Thoracic aorta (tissue), 2 donors: ENCODE measurements at places on chromosomes 5 and 9. TPM values are rescaled to one million over a fixed set of nuclear protein-coding genes. Genes with fewer than 3 reads are reported as not detected.

Gene EIF4E1B
- not detected for total RNA-seq

- no peak overlapping the region for H3K27ac ChIP-seq
- no peaks in the 10 kb centered on the region for H3K36me3 ChIP-seq
- DNase-seq: no peak
- H3K4me3 ChIP-seq: no peak overlapping the region
- peaks cover 14% of the 10 kb centered on the region for H3K4me1 ChIP-seq
Measured at GRCh38 chr9:126479515-126479914, 134.2 kb upstream of the LMX1B start.

DNA sequence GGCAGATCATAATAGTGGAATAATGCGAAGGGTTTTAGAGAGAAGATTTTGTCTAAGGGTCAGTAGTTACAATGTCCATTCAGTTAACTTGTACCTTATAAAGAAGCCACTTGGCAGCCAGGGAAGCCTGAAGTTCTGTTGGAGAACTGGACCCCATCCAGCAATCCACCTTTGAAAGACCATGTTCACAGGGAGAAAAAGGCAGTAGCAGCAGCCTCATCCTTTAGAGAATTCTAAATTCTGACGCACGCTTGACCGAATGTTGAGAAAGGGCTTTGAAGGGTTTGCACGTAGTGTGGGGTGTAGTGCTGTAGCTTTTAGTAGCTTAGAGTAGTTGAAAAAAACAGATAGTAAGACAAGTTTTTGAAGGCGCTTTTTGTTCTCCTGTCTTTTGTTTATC, 42.8 kb downstream of the MCCC2 start:
- no peak overlapping the region for H3K27ac ChIP-seq
- no peaks in the 10 kb centered on the region for H3K36me3 ChIP-seq
- H3K27me3 ChIP-seq: no peaks in the 10 kb centered on the region
- no peak overlapping the region for H3K4me3 ChIP-seq
- H3K4me1 ChIP-seq: peaks cover 12% of the 10 kb centered on the region
- DNase-seq: no peak

- H3K4me3 ChIP-seq: no peak overlapping the region
- H3K27me3 ChIP-seq: no peaks in the 10 kb centered on the region
- H3K27ac ChIP-seq: no peak overlapping the region
- no peak for DNase-seq
Measured at GRCh38 chr9:37146410-37146809, 26.0 kb downstream of the ZCCHC7 start.

GRCh38 chr9:126127591-126127990, 199.0 kb upstream of the MVB12B start:
- no peak overlapping the region for H3K27ac ChIP-seq
- H3K4me3 ChIP-seq: no peak overlapping the region
- no peaks in the 10 kb centered on the region for H3K4me1 ChIP-seq
- no peaks in the 10 kb centered on the region for H3K36me3 ChIP-seq

GRCh38 chr5:90113108-90113507, 296.4 kb downstream of the CETN3 start:
- no peak for DNase-seq
- H3K4me3 ChIP-seq: no peak overlapping the region

Gene BSPRY
- total RNA-seq: not detected

- no peak for DNase-seq
- no peaks in the 10 kb centered on the region for H3K4me1 ChIP-seq
- no peaks in the 10 kb centered on the region for H3K36me3 ChIP-seq
- no peak overlapping the region for H3K27ac ChIP-seq
- H3K4me3 ChIP-seq: no peak overlapping the region
Measured at GRCh38 chr5:144189800-144190429, 19.2 kb downstream of the KCTD16 start.

- H3K27me3 ChIP-seq: no peaks in the 10 kb centered on the region
- H3K27ac ChIP-seq: no peak overlapping the region
- DNase-seq: no peak
- no peaks in the 10 kb centered on the region for H3K36me3 ChIP-seq
- H3K4me1 ChIP-seq: no peaks in the 10 kb centered on the region
Measured at GRCh38 chr5:152092580-152092979, 167.9 kb upstream of the GLRA1 start.

DNA sequence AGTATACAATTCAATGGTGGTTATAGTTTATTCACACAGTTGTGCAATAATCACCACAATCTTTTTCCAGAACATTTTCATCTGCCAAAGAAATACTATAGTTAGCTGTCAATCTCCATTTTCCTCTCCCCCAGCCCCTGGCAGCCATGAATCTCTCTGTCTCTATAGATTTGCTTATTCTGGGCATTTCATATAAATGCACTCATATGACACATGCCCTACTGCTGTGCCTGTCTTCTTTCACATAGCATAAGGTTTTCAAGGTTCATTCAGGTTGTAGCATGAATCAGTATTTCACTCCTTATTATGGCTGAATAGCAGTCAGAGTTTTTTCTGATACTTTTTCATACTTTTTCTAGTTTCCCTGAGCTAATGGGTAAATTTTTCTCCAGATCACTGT, 127.6 kb downstream of the HSPA4 start:
- H3K4me1 ChIP-seq: no peaks in the 10 kb centered on the region
- H3K4me3 ChIP-seq: no peak overlapping the region
- H3K36me3 ChIP-seq: no peaks in the 10 kb centered on the region
